ENCODE measurements at places on chromosomes 12 and 14.

GRCh38 chr14:91419044-91419397 is 1.4 kb upstream of the CCDC88C start:
- peak; percentile 34 for DNase-seq

DNA sequence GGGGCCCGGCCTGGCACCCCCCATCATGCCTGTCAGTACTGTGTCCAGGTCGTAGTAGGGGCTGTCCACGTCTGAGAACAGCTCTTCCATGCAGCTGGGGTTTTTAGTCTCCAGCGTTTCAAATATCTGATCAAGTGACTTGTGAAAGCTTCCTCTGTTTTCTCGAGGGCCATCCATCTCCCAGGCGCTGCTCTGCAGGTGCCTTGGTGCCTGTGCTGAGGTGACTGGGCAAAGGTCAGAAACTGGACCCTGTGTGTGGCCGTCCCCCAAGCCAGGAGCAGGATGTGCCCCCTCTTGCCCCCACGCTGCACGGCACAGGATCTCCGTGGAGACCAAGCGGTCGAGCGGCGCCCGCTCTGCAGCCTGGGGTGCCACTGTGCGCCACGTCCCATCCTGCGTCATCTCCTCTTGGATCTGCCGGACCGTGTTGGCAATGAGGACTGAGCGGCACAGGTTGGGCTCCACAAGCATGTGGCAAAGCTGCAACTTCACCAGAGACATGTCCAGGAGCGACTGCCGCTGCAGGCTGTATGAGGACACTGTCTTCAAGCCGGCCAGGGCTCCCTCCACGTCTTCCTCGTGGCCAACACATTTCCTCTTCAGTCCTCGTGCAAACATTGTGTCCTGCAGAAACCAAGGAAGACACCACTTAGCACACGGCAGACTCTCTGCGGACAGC is 9.4 kb downstream of the CDCA4 start:
- no peak for DNase-seq

DNA sequence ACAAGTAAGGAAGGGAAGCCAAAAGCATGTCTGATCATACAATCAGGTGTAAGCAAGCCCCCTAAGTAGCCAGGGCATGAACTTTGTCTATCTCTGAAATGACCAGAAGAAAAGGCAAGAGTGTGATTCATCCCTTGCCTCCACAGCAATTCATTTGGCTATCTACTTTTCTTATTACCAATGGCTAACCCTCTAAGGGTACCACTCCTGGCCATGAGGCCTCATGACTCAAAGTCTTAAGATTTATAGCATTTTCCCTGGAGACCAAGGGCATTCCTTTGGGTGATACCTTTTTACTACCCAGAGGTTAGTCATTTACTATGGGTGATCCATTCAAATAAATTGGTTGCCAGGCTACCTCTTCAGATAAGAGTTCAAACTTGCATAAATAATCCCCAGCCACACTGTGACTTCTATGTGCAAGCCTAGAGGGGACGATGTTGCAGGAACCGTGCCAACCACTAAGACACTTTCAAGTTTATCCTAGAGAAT is 1.5 kb upstream of the LGALS3 start:
- DNase-seq, result no peak

- DNase-seq, result no peak
These were observed 93.2 kb downstream of the EGLN3 start for GRCh38 chr14:33857650-33858049.

GRCh38 chr14:61489932-61490331 is 168.6 kb downstream of the PRKCH start:
- DNase-seq, result peak; percentile 77

GRCh38 chr12:109723311-109723881 is 9.8 kb downstream of the FAM222A start:
- peak; percentile 92 for DNase-seq

GRCh38 chr12:64639466-64639865 is 29.2 kb downstream of the RASSF3 start:
- no peak for DNase-seq

GRCh38 chr12:58720421-58720820 is 199.9 kb downstream of the LRIG3 start:
- DNase-seq, result no peak

DNA sequence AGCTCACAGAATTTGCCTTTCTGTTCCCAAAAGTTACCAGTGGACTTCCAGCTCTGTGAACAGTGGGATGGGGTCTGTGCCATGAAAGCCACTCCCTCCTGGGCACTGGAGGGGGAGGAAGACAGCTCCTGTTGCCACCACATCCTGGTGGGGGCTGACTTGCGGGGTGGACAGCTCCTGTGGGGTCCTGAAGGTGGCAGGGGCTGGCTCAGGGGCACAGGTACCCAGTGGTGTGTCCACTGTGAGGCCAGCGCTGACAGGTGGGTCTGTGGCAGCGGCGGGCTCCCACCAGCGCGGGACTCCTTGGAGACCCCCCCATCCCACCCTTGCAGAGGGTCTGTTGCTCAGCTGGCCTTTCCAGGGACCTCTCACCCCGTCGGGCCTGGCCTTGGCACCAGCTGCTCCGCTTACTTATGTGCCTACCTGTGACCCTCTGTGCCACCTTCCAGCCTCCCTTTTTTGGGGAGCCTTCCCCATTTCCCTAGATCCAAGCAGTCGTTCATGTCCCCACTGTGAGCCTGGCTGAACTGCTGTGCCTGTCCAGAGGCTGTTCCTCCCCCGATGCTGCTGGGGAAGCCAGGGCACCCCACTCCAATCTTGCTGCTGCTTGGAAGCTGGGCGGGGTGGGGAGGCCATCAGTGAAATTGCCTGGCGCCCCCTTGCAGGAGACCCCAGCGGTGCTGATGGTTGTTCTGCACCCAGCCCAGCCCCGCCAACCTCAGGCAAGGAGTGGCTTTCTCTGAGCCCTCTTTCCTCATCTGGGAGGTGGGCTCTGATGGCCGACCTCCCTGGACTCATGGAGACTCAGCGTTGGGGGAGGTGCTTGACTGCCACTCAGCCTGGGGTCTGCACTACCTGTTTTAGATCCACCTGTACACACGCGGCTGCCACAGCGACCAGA is 2.2 kb downstream of the TEDC1 start:
- no peak for DNase-seq

DNA sequence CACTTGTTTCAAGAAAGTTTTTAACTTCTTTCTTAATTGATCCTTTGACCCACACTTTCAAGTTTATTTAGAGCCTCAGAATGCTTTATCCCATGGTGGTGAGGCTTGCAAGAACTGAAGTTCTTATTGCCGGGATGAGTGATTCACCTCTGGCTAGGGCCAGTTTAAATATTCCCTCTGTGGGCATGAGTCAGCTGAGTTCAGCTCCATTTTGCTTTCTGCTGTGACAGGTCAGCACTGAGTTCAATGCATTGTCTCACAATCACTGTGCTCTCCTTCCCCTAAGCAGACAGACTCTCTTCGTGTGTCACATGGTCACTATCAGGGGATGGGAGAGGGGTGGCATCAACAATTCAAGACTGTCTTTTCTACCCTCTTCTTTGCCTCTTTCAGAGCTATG is 514.6 kb upstream of the FBXO33 start:
- no peak for DNase-seq

DNA sequence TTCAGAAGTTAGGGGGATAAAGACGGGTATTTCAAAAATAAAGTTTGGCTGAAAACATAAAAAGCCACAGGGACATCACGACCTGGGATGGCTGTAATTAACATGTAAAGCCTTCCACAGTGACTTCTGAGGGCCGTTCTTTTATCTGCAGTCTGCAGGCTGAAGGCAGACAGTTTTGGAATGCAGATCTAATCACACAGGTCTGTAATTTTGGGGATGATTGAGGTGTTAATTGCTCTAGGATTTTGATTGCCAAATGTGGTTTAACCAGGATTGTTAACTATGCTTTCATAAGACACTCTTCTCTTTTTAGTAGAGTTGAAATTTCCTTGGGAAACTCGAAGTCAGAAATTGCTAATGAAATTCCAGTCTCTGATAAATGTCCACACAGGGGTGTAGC is 355.5 kb downstream of the ATP23 start:
- DNase-seq, result no peak

GRCh38 chr12:129413295-129413694 is 490.5 kb downstream of the TMEM132D start:
- DNase-seq, result no peak

GRCh38 chr12:12901158-12901791 is 9.9 kb downstream of the GPRC5A start:
- no peak for DNase-seq

DNA sequence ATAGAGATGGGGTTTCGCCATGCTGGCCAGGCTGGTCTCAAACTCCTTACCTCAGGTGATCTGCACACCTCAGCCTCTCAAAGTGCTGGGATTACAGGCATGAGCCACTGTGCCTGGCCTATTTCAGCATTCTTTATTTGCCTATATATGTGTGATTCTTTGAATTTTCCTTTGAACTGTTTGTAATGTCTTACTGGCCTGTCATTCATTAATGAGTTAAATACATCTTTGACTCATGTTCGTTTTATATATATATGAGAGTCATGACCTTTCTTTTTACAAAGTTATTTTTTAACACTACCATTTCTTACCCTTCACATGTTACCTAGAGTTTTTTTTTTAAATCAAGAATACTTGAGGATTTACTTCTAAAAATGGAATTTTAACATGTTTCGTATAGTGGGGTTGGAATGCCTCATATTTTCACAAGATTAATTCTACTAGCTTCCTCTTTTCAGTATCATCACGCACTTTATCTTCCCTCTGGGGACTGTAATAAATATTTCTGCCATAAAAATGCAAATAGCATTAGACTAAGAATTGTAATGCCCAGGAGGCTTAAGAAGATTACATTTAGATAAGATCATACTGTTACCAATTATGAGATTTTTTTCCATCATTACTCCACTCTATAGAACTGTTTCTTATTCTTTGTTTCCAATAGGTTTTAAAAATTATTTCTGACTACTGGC is 66.7 kb downstream of the NTN4 start:
- no peak for DNase-seq

DNA sequence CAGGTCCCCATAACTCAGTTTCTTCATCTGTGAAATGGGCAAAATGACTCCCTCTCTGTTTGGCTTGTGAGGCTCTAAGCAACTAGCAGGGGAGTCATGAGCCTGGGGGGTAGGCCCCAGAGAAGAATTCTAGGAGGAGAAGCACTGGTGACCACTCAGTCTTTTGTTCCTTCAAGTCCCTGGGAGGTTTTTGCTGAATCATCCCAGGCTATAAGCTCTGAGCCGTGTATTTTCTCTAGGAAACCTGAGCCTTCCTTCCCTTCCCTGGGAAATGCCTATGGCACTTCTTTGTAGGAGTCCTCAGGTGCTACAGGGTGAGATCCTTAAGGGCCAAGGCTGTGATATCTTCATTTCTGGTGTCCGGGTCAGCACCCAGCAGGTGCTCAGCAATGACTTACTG is 4.5 kb downstream of the RPH3A start:
- DNase-seq, result no peak

- no peak for DNase-seq
These were observed 4.3 kb upstream of the RAD52 start for GRCh38 chr12:953776-954175.

- no peak for DNase-seq
These were observed 130.6 kb downstream of the PRKCH start for GRCh38 chr14:61451891-61452400.

- no peak for DNase-seq
These were observed 37.7 kb downstream of the BEST3 start for GRCh38 chr12:69661386-69661785.

GRCh38 chr14:91129261-91129660 is 15.4 kb downstream of the DGLUCY start:
- no peak for DNase-seq

DNA sequence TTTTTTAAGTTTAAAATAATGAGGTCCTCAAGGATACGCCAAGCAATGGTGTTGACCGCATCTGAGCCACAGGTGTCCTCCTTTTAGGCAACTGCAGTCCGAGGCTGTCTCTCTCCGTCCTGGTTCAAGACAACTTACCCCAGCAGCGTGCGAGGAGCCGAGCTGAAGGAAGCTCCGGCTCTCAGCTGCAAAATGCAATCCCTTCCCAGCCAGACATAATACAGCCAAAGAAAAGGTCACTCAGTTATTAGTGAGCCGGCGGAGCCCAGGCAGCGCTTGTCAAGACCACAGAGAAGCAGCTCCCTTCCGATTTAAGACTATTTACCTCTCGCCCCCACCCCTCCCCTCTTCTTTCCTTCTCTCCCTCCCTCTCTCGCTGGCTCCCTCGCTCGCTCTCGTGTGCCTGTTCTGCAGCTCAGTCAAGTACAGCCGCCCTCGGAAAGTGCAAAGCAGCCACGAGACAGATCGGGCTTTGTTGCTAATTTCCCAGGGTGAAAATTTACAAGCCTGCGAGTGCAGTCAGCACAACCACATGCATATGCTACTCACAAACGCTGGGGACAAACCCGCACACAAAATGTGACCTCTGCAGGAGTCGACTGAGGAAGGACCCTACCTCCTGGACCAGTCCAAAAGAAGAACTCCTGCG is 363 bp upstream of the LMO3 start:
- DNase-seq, result no peak

- DNase-seq, result no peak
These were observed 35.9 kb downstream of the PHLDA1 start for GRCh38 chr12:75995691-75996090.

GRCh38 chr14:23172096-23172495 is 11.4 kb downstream of the SLC7A8 start:
- DNase-seq, result no peak

- no peak for DNase-seq
These were observed 69.7 kb downstream of the RFLNA start for GRCh38 chr12:124364543-124364942.

DNA sequence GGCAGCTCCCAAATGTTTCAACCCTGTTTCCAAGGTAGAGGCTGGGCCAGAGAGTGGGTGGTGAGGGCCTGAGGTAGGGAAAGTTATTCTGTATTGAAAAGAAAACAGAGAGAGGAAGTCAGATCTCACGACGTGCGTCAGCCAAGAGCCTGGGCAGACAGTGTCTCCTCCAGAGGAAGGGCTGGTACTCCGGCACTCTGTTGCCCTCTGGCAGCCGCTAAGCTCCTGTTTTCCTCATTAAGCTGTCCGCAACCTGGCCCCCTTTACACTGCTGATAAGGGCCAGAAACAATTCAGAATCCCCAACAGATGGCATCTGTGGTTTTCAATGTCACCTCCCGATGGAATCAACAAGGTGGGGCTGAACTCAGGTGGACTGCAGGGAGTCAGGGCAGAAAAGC is 26.0 kb upstream of the LTBP2 start:
- no peak for DNase-seq

GRCh38 chr12:108712165-108712924 is 19.0 kb downstream of the CORO1C start:
- DNase-seq, result no peak

DNA sequence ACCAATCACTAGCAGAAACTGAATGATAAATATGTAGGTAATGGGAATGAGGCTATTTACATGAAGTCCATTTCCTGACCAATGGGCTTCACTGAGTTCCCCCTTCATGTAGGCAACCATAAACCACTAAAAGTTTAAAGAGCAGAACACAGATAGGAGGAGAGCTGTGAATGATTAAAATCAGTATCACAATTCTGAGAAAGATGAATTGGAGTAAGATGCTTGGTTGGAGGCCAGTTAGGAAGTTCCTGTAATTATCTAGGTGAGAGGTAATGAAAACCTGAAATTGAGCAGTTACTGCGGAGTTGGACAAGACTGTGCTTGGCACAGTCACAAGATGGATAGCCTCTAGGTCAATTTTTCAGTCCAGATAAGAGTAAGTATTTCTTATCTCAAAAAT is 56.6 kb downstream of the GALNT4 start:
- DNase-seq, result no peak

- DNase-seq, result no peak
These were observed 159.6 kb downstream of the KCNA5 start for GRCh38 chr12:5203274-5203673.

GRCh38 chr14:73235531-73236155 is 1.7 kb upstream of the PAPLN start:
- peak; percentile 19 for DNase-seq

- no peak for DNase-seq
These were observed 14.0 kb upstream of the PEX5 start for GRCh38 chr12:7175493-7175892.

- DNase-seq, result no peak
These were observed 97.3 kb upstream of the ALX1 start for GRCh38 chr12:85182699-85183098.

Measured in left lobe of liver (tissue), 2 donors.